ENCODE measurements at places on chromosomes 2 and 18. TPM values are rescaled to one million over a fixed set of nuclear protein-coding genes. Genes with fewer than 3 reads are reported as not detected.

DNA sequence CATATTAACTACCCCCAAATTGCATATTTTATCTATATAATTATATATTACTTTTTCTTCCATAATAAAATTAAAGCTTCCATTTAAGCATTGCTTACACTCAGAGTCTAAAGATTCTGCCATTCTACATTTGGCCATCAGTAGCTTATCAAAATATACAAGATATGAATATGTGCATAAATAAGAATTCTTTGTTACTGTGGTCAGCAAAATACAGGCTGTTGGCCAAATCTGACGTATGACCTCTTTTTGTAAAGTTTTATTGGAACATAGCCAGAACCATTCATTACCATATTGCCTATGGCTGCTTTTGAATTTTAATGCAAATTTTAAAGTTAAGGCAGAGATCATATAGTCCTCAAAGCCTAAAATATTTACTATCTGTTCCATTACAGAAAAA is 643.9 kb upstream of the VRK2 start:
- H3K27me3 ChIP-seq: no peaks in the 10 kb centered on the region
- no peaks in the 10 kb centered on the region for H3K36me3 ChIP-seq
- no peak overlapping the region for H3K27ac ChIP-seq
- H3K4me3 ChIP-seq: no peak overlapping the region

DNA sequence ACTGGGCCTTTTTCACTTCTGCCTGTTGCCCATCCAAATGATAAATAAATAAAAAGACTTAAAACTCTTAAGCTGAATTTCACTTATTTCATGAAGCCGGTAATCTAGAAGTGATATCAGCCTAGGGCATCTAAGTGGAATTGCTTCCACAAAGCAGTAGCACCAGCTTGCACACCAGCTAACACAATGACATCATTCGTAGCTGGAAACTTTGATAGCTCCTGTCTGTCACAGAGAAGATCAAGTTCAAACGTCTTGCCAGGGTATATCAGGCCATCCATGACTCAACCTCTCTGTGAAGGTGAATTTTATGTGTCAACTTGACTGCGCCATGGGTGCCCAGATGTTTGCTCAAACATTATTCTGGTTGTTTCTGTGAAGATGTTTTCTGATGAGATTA is 161.7 kb upstream of the MYT1L start:
- H3K4me3 ChIP-seq: no peak overlapping the region
- H3K36me3 ChIP-seq: no peaks in the 10 kb centered on the region
- no peaks in the 10 kb centered on the region for H3K4me1 ChIP-seq
- no peak for DNase-seq
- no peak overlapping the region for H3K27ac ChIP-seq

GRCh38 chr18:21702602-21703001 is 2.0 kb downstream of the ABHD3 start:
- DNase-seq: peak; percentile 9
- no peaks in the 10 kb centered on the region for H3K27me3 ChIP-seq
- no peaks in the 10 kb centered on the region for H3K36me3 ChIP-seq
- peaks cover 19% of the 10 kb centered on the region for H3K4me1 ChIP-seq
- H3K27ac ChIP-seq: no peak overlapping the region
- H3K4me3 ChIP-seq: peak overlapping the region; percentile 94

GRCh38 chr2:25825238-25825637 is 53.0 kb downstream of the ASXL2 start:
- DNase-seq: no peak
- H3K27ac ChIP-seq: no peak overlapping the region
- H3K4me3 ChIP-seq: no peak overlapping the region
- H3K27me3 ChIP-seq: no peaks in the 10 kb centered on the region

- DNase-seq: no peak
- peaks cover 2% of the 10 kb centered on the region for H3K27me3 ChIP-seq
- no peaks in the 10 kb centered on the region for H3K4me1 ChIP-seq
Measured at GRCh38 chr18:55651236-55651635, 63.2 kb upstream of the TCF4 start.

GRCh38 chr18:61167902-61168301 is 165.3 kb upstream of the CDH20 start:
- no peaks in the 10 kb centered on the region for H3K27me3 ChIP-seq
- H3K4me1 ChIP-seq: no peaks in the 10 kb centered on the region
- no peak overlapping the region for H3K4me3 ChIP-seq
- no peak overlapping the region for H3K27ac ChIP-seq

DNA sequence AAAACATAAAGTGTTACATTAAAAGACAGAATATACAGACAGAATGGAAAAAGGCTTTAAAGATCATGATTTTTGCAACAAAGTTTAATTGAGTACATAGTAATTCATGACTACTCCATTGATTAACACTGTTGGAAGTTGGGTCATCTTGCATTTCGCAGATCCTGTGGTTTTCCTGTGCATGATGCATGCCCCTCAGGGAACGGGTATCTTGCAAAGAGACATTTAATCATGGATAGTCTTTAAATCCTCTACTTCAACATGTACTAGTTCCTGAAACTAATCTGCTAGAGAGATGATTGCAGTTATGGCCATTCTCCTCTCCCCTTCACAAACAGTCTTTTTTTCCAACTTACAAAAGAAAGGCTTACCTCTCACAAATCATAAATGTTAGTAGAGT is 155.6 kb upstream of the DSEL start:
- no peak overlapping the region for H3K4me3 ChIP-seq
- H3K27me3 ChIP-seq: no peaks in the 10 kb centered on the region
- no peaks in the 10 kb centered on the region for H3K4me1 ChIP-seq
- H3K27ac ChIP-seq: no peak overlapping the region
- H3K36me3 ChIP-seq: no peaks in the 10 kb centered on the region
- no peak for DNase-seq

The PDE1A gene
- 0.83 TPM for total RNA-seq

The FLACC1 gene
- 1.4 TPM for total RNA-seq

DNA sequence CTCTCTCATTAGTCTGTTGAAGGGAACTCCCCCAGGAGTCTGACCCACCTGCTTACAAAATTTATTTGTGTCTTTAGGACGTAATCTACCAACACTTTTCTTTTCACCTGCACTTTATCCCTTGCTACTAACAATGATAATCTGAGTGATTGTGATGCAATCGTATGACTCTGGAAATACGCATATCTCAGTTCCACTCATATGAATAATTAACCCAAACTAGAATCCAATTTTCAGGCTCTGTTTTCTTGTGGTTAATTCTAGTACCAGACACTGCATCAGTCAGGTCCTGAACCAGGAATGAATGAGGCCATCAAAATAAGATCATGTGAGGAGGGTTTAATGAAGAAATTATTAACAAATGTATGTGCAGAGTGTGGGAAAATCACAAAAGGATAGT is 158.4 kb upstream of the SRD5A2 start:
- H3K4me1 ChIP-seq: no peaks in the 10 kb centered on the region
- H3K4me3 ChIP-seq: no peak overlapping the region

The RNF125 gene
- 0.92 TPM for total RNA-seq

DNA sequence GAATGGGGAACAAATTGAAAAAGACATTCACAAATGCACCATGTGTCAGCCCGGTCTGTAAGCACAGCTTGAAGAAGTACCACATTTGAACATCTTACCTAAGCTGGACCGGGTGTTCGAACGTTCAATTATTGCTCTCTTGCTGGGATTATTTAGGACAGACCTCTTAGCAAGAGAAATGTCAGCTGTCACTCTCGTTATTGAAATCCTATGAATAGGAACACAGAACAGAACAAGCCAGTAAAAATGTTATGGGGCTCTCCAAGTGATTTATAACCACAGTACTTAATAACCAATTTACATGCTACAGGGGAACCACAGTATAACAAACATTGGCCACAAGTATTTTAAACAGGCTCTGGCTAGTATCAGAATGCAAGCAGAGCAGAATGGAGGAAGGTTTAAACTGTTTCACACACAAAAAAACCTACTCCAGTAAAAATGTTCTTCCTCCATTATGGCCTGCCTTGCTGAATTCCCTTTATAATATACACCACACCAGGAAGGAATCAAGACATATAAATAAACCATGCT is 32.5 kb upstream of the ARL5A start:
- no peaks in the 10 kb centered on the region for H3K27me3 ChIP-seq
- H3K4me1 ChIP-seq: no peaks in the 10 kb centered on the region
- H3K36me3 ChIP-seq: no peaks in the 10 kb centered on the region
- DNase-seq: no peak
- no peak overlapping the region for H3K4me3 ChIP-seq

The VSNL1 gene
- total RNA-seq: not detected
